ENCODE measurements at places on chromosomes 11 and 22.

- DNase-seq: no peak
These were observed 25.7 kb downstream of the ARHGEF17 start for GRCh38 chr11:73333640-73334383.

- DNase-seq: no peak
These were observed 478 bp downstream of the FAU start for GRCh38 chr11:65121447-65121864.

GRCh38 chr11:60847281-60847680, 5.4 kb downstream of the CCDC86 start:
- no peak for DNase-seq

GRCh38 chr22:17717708-17718107, 56.6 kb downstream of the BID start:
- no peak for DNase-seq

DNA sequence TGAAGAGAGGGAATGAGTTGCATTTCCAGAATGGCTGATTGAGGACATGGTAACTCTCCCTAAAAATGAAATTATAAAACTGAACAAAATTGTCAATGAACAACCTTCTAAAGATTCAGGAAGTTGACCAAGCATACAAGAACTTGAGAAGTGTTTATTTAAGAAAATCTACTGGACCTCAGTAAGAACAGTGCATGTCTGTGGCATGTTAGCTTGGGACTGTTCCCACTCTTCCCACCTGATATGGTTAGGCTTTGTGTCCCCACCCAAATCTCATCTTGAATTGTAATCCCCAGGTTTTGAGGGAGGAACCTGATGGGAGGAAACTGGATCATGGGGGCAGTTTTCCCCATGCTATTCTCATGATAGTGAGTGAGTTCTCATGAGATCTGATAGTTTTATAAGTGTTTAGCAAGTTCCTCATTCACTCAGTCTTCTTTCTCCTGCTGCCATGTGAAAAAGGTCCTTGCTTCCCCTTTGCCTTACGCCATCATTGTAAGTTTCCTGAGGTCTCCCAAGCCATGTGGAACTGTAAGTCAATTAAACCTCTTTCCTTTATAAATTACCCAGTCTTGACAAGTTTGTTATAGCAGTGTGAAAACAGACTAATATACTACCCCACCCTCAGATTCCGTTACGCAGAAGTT, 15.4 kb downstream of the MS4A13 start:
- DNase-seq: no peak

All from CD4-positive, alpha-beta T cell (primary cell).